Cardiac muscle cell (in vitro differentiated cells and primary cell): ENCODE measurements at places on chromosomes 3 and 15. TPM values are rescaled to one million over a fixed set of nuclear protein-coding genes. Genes with fewer than 3 reads are reported as not detected.

Gene UROC1
- not detected in 2 replicates for total RNA-seq

Gene FMN1
- total RNA-seq = 1.8 and 3.3 TPM in 2 replicates

- no peaks in the 10 kb centered on the region for H3K4me1 ChIP-seq
- H3K27ac ChIP-seq = no peak overlapping the region
- H3K27me3 ChIP-seq = no peaks in the 10 kb centered on the region
- H3K4me3 ChIP-seq = no peak overlapping the region
- H3K36me3 ChIP-seq = no peaks in the 10 kb centered on the region
These were observed 132.6 kb upstream of the LIPC start for GRCh38 chr15:58298879-58299850.

- H3K36me3 ChIP-seq = no peaks in the 10 kb centered on the region
- H3K27ac ChIP-seq = no peak overlapping the region
- H3K4me1 ChIP-seq = no peaks in the 10 kb centered on the region
- no peaks in the 10 kb centered on the region for H3K27me3 ChIP-seq
- no peak for DNase-seq
These were observed 65.0 kb downstream of the EXOG start for GRCh38 chr3:38560996-38561717.

DNA sequence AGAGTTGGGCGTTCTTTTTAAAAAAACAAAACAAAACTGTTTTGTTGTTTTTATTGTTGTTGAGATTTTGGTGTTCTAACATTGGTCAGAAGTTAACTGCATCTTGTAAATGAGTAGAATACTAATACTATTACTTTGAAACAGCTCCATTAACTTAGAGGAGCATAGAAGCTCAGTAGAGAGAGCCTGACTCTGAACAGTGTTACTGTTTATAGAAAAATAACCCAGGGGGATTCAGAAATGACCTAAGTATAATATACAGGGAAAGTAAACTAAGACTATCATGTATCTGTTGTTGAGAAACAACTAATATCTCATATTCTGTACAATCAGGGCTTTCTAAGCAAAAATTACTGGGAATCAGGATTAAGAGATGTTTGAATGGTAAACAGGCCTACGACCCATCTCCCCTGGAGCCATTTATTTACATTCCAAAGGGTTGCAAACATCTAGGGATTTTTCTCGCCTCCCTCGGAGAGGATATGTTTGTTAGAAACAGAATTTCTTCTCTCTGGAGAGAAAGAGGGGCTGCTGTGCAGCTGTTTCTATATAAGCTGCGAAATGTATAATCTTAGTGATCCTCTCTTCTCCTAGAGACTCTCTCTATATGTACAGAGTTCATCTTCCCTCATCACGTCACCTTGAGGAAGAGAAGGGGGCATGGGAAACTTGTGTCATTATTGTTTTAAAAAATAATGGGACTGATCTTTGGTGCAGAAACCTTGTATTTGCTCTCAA lies 827.5 kb upstream of the DPPA4 start:
- peaks cover 5% of the 10 kb centered on the region for H3K4me1 ChIP-seq
- no peak overlapping the region for H3K4me3 ChIP-seq
- no peaks in the 10 kb centered on the region for H3K27me3 ChIP-seq

GRCh38 chr3:74787011-74787410 lies 172.6 kb upstream of the CNTN3 start:
- no peaks in the 10 kb centered on the region for H3K4me1 ChIP-seq
- H3K27ac ChIP-seq = no peak overlapping the region
- no peak for DNase-seq
- H3K27me3 ChIP-seq = no peaks in the 10 kb centered on the region
